Activated CD4-positive, alpha-beta memory T cell treated with anti-CD3 and anti-CD28 coated beads for 36 hours (primary cell): ENCODE measurements at places on chromosomes 5 and 9.

DNA sequence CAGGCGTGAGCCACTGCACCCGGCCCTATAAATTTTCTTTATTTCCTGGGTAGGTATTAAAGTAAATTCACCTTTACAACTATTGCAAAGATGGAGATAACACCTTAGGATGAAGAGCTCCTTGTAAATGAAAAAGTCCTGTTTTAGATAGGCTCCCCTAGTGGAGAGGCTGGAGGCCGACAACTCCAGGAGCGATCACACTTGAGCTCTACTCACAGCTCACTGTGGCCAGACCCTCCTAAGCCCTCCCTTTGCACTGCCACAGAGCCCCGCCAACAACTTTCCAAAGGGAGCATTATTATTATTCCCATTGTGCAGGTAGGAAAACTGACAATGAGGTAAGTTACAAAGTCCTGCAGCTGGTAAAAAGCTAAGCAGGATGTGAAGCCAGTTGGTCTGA is 139.1 kb upstream of the ERCC6L2 start:
- no peak for DNase-seq

DNA sequence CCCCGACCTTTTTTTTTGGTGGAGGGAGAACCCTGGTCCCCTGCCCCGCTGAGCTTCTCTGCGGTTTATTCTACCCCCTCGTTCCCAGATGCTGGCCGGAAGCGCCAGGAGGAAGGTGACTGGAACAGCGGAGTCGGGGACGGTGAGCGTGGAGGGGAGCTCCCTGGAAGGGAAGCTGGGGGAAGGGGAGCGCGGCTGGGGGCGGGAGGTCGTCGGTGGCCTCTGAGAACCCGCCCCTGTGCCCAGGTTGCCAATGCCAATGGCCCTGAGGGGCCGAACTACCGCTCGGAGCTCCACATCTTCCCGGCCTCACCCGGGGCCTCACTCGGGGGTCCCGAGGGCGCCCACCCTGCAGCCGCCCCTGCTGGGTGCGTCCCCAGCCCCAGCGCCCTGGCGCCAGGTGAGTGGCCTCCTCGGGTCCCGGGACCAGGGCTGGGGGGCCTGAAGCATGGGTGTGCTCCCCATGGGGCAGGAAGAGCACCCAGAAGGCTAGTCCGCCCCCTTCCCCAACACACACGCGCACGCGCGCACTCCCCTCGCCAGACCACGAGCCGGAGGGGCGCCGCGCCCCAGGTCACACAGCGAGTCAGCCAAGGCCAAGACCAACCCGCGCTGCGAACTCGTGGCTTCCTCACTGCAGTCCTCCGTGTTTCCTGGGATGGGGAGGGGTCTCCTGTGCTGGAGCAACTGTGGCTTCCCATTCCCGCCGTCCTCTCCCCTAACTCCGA is 10.6 kb downstream of the MYOZ3 start:
- DNase-seq = peak; percentile 35

- no peak for DNase-seq
Observed at GRCh38 chr9:134945509-134946275, 28.0 kb upstream of the FCN1 start.

DNA sequence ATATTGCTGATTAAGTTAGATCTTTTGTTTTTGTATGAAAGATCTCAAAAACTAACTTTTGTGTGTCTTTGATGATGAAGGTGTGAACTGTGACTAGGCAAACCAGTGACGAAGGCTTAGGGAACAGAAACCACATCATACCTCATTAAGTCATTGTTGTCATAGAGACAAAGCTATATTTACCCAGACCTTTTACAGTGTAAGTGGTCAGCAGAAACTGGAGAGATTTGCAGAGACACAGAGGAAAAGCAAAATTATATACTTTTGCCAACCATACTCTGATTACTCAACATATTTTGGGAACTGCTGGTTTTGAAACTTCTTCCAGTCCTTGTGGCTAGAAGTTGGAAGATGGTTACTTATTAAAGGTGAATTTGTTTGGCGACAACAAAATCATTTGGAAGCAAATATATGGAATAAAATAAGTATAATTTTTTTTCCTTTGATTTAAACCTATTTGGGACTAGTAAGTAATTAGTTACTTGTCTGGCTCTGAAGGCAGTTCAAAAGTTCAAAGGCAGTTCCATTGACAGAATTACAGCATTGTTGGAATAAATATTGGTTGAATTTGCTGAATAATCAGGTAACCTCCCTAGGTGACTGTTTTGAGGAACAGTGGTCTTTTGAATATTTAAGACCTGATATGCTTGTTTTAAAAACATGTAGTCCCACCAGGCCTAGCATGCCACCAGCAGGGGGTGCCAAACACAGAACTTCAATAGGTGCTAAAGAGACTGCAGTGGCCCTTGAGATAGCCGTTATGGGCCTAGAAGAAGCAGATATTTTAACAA is 103.8 kb downstream of the RPS23 start:
- peak; percentile 76 for DNase-seq

DNA sequence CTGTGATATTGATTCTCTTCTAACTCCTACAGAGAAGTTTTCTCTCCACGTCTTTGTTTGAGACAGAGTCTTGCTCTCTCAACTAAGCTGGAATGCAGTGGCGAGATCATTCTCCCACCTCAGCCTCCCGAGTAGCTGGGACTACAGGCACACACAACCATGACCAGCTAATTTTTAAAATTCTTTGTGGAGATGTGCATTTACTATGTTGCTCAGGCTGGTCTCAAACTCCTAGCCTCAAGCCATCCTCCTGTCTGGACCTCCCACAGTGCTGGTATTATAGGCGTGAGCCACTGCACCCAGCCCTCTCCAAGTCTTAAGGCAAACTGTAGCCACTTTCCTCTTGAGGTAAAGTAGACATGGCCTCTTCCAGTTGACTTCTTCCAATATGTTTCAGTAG is 72.2 kb downstream of the SNX18 start:
- no peak for DNase-seq

GRCh38 chr9:65409471-65409980 is 124.5 kb upstream of the FOXD4L5 start:
- DNase-seq = no peak

DNA sequence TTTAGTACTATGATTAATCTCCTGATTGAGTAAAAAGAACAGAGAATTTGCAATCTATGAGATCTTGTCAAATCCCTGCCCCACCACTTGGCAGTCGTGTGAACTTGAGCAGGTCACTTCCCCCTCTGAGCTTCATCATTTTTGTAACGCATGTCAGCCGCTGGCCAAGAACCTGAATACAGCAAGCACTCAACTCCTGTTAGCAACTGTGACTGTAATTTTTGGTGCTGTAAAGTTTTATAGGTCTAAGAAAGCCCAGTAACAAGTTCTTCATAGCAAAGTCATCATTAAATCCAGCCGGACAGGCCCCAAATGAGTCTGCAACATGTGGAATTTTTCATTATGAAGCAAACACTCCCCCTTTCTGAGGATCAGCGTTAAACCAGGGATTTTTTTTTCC is 49.4 kb downstream of the DRD1 start:
- no peak for DNase-seq

DNA sequence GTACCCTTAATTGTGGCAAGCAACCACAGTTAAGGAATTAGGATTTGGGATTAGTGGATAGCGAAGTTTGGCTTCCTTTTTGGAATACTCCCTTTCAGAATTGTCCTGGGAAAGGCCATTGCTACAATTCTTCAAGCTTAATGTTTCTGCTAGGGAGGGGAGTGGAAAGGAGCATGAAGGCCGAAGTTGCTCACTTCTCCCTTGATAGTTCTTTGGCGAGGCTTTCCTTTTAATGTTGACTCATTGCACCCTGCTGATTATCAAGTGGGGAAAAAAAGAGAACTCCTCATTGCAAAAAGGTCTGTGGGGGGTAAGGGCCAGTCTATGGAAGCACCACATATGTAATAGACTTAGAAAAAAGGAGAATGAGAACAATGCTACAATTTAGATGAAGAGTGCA is 30.7 kb downstream of the GRIN3A start:
- DNase-seq = no peak

GRCh38 chr5:10324518-10325370 is 17.0 kb upstream of the CMBL start:
- DNase-seq = no peak

GRCh38 chr5:76947082-76947503 is 5.8 kb upstream of the CRHBP start:
- DNase-seq = no peak

DNA sequence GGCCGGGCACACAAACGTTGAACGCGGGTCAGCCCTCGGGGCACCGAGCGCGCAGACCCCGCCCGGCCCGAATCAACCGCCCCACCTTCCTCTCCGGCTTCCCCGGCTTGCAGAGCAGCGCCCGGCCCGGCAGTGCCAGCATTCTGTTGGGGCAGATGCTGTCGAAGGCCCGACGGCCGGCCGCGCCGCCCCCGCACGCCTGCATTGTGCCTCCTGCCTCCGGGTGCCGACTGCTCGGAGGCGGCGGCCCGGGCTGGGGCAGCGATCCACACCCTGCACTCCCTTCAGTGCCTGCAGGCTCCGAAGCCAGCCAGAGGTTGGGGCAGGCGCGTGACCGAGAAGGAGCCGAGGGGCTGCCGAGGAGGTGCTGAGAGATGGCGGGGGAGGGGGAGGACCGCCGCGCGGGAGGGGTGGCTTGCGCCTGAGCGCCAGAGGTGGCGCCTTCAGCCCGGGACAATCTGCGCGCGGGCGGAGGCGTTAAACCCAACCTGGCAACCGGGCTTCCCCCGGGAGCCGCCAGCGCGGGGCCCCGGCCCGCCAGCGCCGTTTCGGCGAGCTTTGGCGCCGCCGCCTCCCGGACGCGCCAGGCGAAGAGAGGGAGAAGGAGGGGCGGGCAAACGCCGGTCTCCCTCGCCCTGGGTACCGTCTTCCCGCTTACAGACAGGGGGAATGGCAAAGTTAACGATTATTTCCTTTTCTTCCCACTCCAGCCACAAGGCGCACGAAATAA is at the start of gene MCIDAS:
Gene MCIDAS, minus strand, starts transcription at position 382 of the 730 bp plus-strand sequence. Its CDS starts 177 bp downstream, at position 205.
- peak; percentile 80 for DNase-seq

GRCh38 chr9:132857031-132857430 is 21.1 kb downstream of the AK8 start:
- DNase-seq = no peak

GRCh38 chr5:174810796-174811195 is 86.4 kb downstream of the MSX2 start:
- no peak for DNase-seq

DNA sequence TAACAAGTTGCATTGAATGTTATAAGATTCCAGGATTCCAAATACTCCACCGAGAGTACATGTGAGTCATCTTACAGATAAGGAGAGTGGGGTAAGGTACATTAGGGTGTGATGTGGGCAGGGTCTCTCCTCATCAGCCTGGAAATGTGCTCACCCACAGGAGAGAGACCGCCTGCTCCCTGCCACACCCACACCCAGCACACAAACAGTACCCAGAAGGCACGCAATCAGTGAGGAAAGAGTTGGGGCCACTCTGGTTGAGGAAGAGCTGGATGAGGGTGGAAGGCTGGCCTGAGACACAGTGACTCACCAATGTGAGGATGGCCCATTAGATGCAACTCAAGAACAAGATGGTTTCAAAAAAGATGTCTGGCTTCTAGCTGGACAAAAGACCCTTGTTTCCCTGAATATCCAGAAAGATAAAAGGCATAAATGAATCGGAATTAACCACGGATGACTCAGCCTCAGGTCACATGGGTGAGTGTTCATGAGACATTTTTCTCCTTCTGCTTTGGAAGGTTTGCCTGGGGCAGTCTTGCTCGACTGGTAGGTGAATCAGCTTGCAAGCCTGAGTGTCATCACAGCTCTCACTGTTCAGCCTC is 51.1 kb upstream of the LHFPL2 start:
- no peak for DNase-seq

DNA sequence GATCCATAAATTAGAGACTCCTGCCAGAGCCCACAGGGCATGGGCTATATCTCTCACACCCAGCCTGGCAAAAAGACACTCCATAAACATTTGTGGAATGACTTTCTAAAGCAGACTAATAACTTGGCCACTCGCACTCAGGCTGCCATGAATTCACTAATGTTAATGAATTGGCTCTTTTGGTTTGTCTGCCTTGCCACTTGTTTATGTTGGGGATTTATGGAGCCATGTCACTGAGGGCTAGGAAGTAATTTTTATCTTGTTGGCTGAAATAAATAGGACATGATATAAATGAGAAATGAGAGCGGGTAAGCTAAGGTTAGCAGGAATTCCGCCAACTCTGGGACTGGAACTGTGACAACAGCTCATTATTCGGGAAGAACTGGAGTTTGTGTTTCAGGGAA is 55.2 kb downstream of the DROSHA start:
- no peak for DNase-seq

- no peak for DNase-seq
Observed at GRCh38 chr5:80268916-80269315, 13.1 kb upstream of the SERINC5 start.

- DNase-seq = no peak
Observed at GRCh38 chr5:170173227-170173626, 59.6 kb upstream of the C5orf58 start.

GRCh38 chr9:15178631-15179030 is 128.4 kb downstream of the TTC39B start:
- no peak for DNase-seq

DNA sequence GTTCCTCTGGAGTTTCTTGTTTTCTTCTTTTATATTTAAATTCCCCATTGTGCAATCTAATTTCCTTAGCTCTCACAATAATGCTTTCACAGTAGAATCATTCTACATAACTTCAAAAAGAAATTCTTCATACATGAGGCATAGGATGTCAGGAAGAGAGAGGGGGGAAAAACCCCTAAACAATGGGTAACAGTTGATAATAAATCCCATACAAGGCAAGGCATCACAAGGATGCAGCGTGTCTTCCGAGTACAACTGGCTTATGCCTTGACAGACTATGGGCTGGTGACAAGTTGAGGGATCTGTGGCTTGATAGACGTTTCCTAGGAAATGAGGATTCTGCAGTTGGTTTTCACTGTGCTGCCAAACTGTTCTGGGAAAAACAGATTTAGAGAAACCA is 247.4 kb downstream of the ARL15 start:
- no peak for DNase-seq

- no peak for DNase-seq
Observed at GRCh38 chr9:91800473-91801030, 149.5 kb downstream of the ROR2 start.

GRCh38 chr5:148776780-148777179 is 49.6 kb upstream of the ADRB2 start:
- DNase-seq = peak; percentile 32

DNA sequence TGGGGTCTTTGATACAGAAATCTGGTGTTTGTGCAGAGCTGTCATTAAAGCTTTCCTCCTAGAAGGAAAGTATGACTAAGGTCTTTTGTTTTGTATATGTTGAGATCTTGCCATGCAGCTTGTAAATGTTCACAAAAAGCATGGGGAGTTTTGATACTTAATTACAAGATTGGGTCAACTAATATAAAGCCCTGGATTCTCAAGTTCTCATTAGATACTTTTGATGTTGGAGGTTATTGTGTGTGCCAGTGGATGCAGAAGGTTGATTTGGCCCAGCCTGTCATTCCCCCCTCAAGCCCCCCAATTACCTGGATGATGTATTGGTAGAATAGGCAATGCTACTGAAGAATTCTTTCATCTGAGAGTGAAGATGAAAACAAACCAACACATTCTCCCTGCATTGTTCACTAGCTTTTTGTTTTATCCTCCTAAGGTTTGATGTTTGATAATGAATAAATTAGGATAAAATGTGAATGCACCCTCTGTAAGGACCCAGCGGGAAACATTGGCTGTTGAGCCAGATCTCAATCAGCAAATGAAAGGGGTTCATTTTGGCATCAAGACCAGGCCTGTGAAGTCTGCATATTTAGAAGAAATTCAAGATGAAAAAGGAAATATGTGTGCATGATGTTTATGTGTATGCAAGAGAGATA is 61.9 kb upstream of the ADAMTS19 start:
- DNase-seq = no peak

GRCh38 chr9:87008667-87009066 is 61.4 kb upstream of the GAS1 start:
- no peak for DNase-seq
